ENCODE measurements at places on chromosomes 2 and 18.

- DNase-seq: no peak
Measured at GRCh38 chr2:230097424-230097823, 28.7 kb upstream of the SLC16A14 start.

GRCh38 chr18:63789327-63789726 lies 14.1 kb downstream of the SERPINB7 start:
- DNase-seq: no peak

GRCh38 chr2:168652997-168653921 lies 149.2 kb upstream of the NOSTRIN start:
- DNase-seq: no peak

DNA sequence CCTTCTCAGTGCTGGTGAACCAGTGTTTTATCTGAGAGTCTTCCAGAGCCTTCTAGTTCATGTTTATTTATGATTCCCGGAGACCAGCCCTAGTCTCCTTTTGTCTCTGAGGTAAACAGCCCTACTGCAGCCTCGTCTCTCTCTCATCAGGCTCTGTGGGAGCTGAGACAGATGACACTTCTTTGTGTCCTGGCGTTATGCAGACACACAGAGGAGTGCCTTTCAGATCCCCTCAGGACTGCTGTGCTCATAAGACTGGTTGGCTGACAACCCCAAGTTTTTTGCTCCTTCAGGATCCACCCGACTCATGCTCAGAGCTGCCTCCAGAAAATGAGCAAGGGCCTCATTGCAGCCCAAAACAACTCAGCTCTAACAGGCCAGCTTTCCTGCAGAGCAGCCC lies 523.8 kb upstream of the SPHKAP start:
- no peak for DNase-seq

DNA sequence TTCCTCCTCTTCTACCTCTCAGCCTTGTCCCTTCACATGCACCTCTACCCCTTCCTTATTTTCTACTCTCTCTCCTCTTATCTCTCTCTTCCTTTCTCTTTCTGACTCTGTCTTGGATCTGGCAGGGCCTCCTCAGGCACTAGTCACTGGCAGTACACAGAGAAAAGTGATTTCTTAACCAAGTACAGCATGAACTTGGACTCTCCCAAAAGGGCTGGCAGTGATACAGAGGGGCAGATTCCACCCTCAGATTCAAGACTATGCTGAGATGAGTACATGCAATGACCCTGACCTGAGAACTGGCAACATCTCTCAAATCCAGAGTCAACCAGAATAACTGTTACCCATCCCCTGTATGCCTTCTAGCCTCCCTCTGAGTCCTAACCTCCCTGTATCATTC lies 4.3 kb downstream of the AOX1 start:
- no peak for DNase-seq

GRCh38 chr2:44848026-44848425 lies 93.5 kb upstream of the SIX3 start:
- no peak for DNase-seq

- no peak for DNase-seq
Measured at GRCh38 chr2:100285691-100286090, 36.6 kb downstream of the LONRF2 start.

GRCh38 chr18:74869904-74870863 lies 272.5 kb downstream of the ZNF407 start:
- DNase-seq: no peak

DNA sequence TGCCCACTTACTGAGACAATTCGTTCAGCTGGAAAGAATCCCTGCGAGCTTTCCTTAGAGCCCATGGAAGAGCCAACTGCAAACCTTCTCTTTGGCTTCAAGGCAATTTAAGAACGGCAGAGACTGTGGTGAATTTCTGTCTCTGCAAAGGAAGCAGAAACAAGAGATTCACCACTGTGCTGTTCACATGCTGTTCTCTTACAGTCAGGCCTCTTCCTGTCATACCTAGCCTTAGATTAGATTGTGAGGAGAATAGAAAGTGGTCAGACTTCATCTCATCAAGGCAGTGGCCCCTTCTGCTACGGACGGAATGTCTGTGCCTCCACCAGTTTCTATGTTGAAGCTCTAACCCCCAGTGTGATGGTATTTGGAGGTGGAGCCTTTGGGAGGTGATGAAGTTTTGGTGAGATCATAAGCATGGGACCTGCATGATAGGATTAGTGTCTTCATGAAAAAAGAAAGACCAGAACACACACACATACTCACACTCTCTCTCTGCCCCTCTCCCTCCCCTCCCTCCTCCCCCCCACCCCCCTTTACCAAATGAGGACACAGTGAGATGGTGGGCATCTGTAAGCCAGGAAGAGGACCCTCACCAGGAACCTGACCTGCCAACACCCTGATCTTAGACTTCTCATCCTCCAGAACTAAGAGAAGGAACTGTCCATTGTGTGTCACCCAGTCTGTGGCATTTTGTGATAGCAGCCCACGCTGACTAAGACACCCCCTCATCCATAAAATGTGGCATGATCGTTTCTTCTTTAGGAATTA lies 45.6 kb upstream of the NRP2 start:
- no peak for DNase-seq

DNA sequence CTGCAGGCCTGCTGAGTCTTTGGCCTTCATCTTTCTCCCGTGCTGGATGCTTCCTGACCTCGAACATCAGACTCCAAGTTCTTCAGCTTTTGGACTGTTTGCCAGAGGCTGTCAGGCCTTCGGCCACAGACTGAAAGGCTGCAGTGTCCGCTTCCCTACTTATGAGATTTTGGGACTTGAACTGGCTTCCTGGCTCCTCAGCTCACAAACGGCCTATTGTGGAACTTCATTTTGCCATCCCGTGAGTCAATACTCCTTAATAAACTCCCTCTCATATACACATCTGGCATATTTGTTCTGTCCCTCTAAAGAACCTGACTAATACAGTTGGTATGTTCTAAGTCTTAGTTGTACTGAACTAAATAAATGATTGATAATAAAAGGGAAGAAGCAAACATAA lies 702.8 kb upstream of the LINC00305 start:
- DNase-seq: no peak

- no peak for DNase-seq
Measured at GRCh38 chr2:20282916-20283592, 58.1 kb upstream of the SDC1 start.

GRCh38 chr18:21164548-21165095 lies 53.0 kb upstream of the ROCK1 start:
- DNase-seq: no peak

GRCh38 chr2:167430447-167430846 lies 542.2 kb downstream of the XIRP2 start:
- no peak for DNase-seq

- DNase-seq: no peak
Measured at GRCh38 chr18:58787536-58788149, 77.0 kb upstream of the ZNF532 start.

DNA sequence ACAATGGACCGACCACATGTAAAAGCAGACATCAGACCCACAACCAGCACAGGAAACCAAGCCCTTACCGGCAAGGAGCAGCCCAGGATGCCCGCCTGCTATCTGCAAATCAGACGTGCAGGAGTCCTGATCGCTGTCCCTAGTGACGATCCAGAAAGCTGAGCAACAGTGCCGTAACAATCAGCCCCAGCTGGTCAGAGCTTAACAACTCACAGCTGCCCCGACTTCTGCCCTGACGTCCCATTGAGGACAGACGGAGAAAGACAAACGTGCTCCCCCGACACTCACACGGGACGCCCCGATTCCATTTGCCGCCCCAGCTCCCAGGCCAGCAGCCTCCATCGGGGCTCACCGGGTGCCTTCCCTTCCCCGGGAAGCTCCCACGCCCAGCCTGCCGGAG lies 39.8 kb upstream of the PXDN start:
- no peak for DNase-seq

- DNase-seq: no peak
Measured at GRCh38 chr2:49621016-49621415, 466.7 kb upstream of the FSHR start.
